ENCODE measurements at places on chromosomes 12 and 14. TPM values are rescaled to one million over a fixed set of nuclear protein-coding genes. Genes with fewer than 3 reads are reported as not detected.

GRCh38 chr12:93191423-93191822 lies 186.3 kb upstream of the NUDT4 start:
- no peak overlapping the region for H3K4me3 ChIP-seq
- no peaks in the 10 kb centered on the region for H3K36me3 ChIP-seq
- H3K4me1 ChIP-seq, result no peaks in the 10 kb centered on the region
- DNase-seq, result no peak

DNA sequence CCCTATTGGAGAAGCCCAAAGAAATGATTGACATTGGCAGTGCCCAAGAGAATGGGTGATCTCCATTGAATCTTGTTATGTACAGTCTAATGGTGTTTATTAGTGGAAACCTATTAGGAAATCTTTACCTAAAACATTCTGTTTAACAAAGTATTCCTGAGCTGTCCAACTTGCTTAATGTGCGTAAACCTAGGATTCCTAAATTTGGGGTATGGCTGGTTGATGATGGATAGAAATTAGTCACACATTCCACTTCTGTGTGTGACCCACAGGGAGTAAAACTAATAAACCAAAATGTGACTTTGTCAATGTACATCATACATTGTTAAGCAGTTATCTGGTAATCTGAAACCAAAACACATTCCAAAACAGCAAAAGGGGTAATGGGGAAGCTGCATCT lies 761.3 kb downstream of the FSCB start:
- DNase-seq, result no peak
- H3K4me3 ChIP-seq, result no peak overlapping the region
- H3K27me3 ChIP-seq, result no peaks in the 10 kb centered on the region
- H3K27ac ChIP-seq, result no peak overlapping the region
- no peaks in the 10 kb centered on the region for H3K36me3 ChIP-seq

DNAI7 gene
- not detected for total RNA-seq

TAMALIN gene
- 1.8 TPM for total RNA-seq

GRCh38 chr14:101122237-101123141 lies 219.0 kb upstream of the RTL1 start:
- peaks cover 11% of the 10 kb centered on the region for H3K4me1 ChIP-seq
- H3K27me3 ChIP-seq, result peaks cover 18% of the 10 kb centered on the region
- H3K27ac ChIP-seq, result no peak overlapping the region
- no peak overlapping the region for H3K4me3 ChIP-seq

NEMP1 gene
- total RNA-seq, result 60.5 TPM

DNA sequence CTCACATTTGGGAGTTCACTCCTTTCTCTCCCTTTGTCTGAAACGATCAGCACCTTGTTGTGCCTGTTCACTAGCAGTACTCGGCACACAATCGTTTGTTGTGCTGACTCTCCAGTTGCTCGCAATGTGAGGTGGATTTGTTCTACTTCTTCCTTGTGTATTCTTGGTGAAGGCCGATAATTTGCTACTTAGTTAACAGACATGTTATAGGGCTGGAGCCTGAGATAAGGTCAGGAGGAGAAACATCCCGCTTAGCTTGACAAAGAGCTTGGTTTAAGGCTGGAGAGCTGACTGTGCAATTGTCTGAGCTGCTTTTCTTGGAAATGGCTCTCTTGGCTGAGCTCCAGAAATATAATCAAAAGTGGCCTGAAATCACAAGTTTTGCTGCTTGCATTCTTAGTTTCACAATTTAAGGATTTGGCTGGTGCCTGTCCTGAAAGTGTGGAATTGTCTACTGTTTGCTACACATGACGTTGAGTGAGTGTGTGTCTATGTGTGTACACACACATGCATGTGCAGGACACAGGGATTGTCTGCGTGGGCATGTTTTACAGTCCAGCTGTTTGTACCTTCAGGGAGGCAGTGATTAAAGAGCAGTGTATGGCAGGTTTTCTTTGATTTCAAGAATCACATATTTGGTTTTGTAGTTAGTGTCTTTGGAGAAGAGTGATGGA lies 77.7 kb downstream of the ARF6 start:
- no peaks in the 10 kb centered on the region for H3K27me3 ChIP-seq
- no peak for DNase-seq
- H3K36me3 ChIP-seq, result no peaks in the 10 kb centered on the region
- H3K4me3 ChIP-seq, result peak overlapping the region; percentile 74
- H3K4me1 ChIP-seq, result peaks cover 62% of the 10 kb centered on the region

- no peak overlapping the region for H3K27ac ChIP-seq
- H3K4me3 ChIP-seq, result peak overlapping the region; percentile 68
These were observed 417 bp downstream of the GLS2 start for GRCh38 chr12:56487448-56488040.

GRCh38 chr12:77049767-77050353 lies 15.5 kb downstream of the E2F7 start:
- H3K4me1 ChIP-seq, result peaks cover 4% of the 10 kb centered on the region
- peaks cover 54% of the 10 kb centered on the region for H3K36me3 ChIP-seq
- H3K27me3 ChIP-seq, result no peaks in the 10 kb centered on the region
- H3K4me3 ChIP-seq, result no peak overlapping the region
- no peak overlapping the region for H3K27ac ChIP-seq
- DNase-seq, result no peak

GLTP gene
- 19.2 TPM for total RNA-seq

JDP2 gene
- total RNA-seq, result 0.75 TPM

B3GNT4 gene
- total RNA-seq, result 0.19 TPM

- H3K4me1 ChIP-seq, result no peaks in the 10 kb centered on the region
- no peak overlapping the region for H3K4me3 ChIP-seq
- H3K27me3 ChIP-seq, result peaks cover 24% of the 10 kb centered on the region
- H3K36me3 ChIP-seq, result no peaks in the 10 kb centered on the region
- no peak overlapping the region for H3K27ac ChIP-seq
These were observed 49.0 kb downstream of the GPHB5 start for GRCh38 chr14:63269561-63270225.

- no peaks in the 10 kb centered on the region for H3K27me3 ChIP-seq
- no peak for DNase-seq
- peak overlapping the region; percentile 93 for H3K27ac ChIP-seq
- H3K4me3 ChIP-seq, result no peak overlapping the region
- peaks cover 53% of the 10 kb centered on the region for H3K36me3 ChIP-seq
- peaks cover 52% of the 10 kb centered on the region for H3K4me1 ChIP-seq
These were observed 16.4 kb upstream of the ARID4A start for GRCh38 chr14:58281969-58282368.

- H3K36me3 ChIP-seq, result no peaks in the 10 kb centered on the region
- peaks cover 44% of the 10 kb centered on the region for H3K27me3 ChIP-seq
- H3K27ac ChIP-seq, result no peak overlapping the region
- no peak overlapping the region for H3K4me3 ChIP-seq
- DNase-seq, result no peak
These were observed 49.1 kb downstream of the KCNA1 start for GRCh38 chr12:4958697-4959375.

DTX3 gene
- 21.2 TPM for total RNA-seq

- peaks cover 16% of the 10 kb centered on the region for H3K27me3 ChIP-seq
- no peak for DNase-seq
- peaks cover 16% of the 10 kb centered on the region for H3K4me1 ChIP-seq
These were observed 490 bp downstream of the RILPL1 start for GRCh38 chr12:123532808-123533649.

DNA sequence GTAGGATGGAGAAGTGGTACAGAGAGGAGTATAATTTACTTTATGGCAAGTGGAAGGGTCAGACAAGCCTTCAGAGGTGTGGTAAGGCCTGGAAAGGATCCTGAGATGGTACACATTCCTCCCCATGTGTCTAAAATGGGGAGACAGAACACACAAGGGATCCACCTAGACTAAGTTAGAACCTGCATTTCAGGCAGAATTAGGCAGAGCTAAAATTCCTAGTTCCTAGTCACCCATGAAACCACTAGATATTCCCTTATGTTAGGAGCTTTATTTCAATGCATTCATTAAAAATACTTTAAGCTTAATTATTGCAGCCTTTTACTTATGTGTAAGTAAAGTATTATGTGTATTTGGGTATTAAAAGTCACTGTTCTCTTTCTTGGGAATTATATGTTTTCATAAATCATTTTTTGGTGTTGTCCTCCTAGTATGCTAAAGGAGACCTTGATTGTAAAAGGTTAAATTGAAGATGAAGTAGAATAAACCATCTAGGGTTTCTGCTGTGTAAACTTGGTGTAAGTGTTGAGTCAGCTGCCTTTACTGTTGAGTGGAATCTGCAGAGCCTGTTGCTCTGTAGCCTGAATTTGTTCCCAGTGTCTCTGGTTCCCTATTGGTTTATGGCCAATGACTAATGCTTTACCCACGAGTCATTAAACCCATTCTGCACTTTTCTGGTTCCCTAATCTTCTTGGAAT lies 423.2 kb downstream of the ATP23 start:
- H3K27me3 ChIP-seq, result no peaks in the 10 kb centered on the region
- DNase-seq, result no peak
- H3K27ac ChIP-seq, result no peak overlapping the region
- H3K4me3 ChIP-seq, result no peak overlapping the region
- no peaks in the 10 kb centered on the region for H3K4me1 ChIP-seq
- no peaks in the 10 kb centered on the region for H3K36me3 ChIP-seq

ETFBKMT gene
- 1.2 TPM for total RNA-seq

GRCh38 chr12:24441458-24441857 lies 492.0 kb upstream of the SOX5 start:
- H3K27me3 ChIP-seq, result no peaks in the 10 kb centered on the region
- no peaks in the 10 kb centered on the region for H3K4me1 ChIP-seq
- no peak for DNase-seq
- no peak overlapping the region for H3K27ac ChIP-seq
- H3K4me3 ChIP-seq, result no peak overlapping the region

DNA sequence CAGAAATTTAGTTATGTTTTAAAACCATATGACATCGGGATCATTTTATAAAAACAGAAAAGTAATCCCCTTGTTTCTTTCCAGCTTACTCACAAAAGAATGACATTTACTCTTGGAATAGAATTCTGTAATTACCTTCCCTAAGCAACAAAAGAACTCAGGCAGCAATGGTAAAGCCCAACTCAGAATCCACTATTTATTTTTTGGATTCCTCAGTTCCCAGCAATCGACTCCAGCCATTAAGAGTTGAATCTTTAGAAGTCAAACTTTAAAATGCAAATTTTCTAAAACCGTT lies 65.9 kb downstream of the FOXN3 start:
- H3K36me3 ChIP-seq, result peaks cover 42% of the 10 kb centered on the region
- peaks cover 42% of the 10 kb centered on the region for H3K4me1 ChIP-seq
- peak overlapping the region; percentile 58 for H3K4me3 ChIP-seq
- no peaks in the 10 kb centered on the region for H3K27me3 ChIP-seq
- DNase-seq, result no peak

GRCh38 chr12:25558586-25558985 lies 5.5 kb upstream of the LMNTD1 start:
- no peaks in the 10 kb centered on the region for H3K4me1 ChIP-seq
- H3K36me3 ChIP-seq, result no peaks in the 10 kb centered on the region
- DNase-seq, result no peak
- H3K27ac ChIP-seq, result no peak overlapping the region
- H3K4me3 ChIP-seq, result no peak overlapping the region

GRCh38 chr12:89230376-89231315 lies 121.7 kb downstream of the DUSP6 start:
- no peaks in the 10 kb centered on the region for H3K27me3 ChIP-seq
- peaks cover 21% of the 10 kb centered on the region for H3K36me3 ChIP-seq
- H3K4me1 ChIP-seq, result peaks cover 54% of the 10 kb centered on the region
- DNase-seq, result no peak
- no peak overlapping the region for H3K27ac ChIP-seq

C12orf60 gene
- total RNA-seq, result 1.9 TPM

- DNase-seq, result peak; percentile 80
- H3K27me3 ChIP-seq, result peaks cover 4% of the 10 kb centered on the region
- no peaks in the 10 kb centered on the region for H3K36me3 ChIP-seq
- no peak overlapping the region for H3K27ac ChIP-seq
- peaks cover 2% of the 10 kb centered on the region for H3K4me1 ChIP-seq
These were observed 43.6 kb upstream of the ANO2 start for GRCh38 chr12:5988659-5989116.

All from activated CD8-positive, alpha-beta memory T cell treated with anti-CD3 and anti-CD28 coated beads, Interleukin-2, amount 10 ng/mL, durations not matched to agents 7 days and 5 days (primary cell).